ENCODE measurements at places on chromosomes 12 and 14. TPM values are rescaled to one million over a fixed set of nuclear protein-coding genes. Genes with fewer than 3 reads are reported as not detected.

GRCh38 chr14:69662636-69663299 is 51.4 kb downstream of the SUSD6 start:
- peaks cover 23% of the 10 kb centered on the region for H3K36me3 ChIP-seq
- no peak overlapping the region for H3K4me3 ChIP-seq
- no peak for DNase-seq
- H3K27ac ChIP-seq: peak overlapping the region; percentile 11
- H3K27me3 ChIP-seq: no peaks in the 10 kb centered on the region

DNA sequence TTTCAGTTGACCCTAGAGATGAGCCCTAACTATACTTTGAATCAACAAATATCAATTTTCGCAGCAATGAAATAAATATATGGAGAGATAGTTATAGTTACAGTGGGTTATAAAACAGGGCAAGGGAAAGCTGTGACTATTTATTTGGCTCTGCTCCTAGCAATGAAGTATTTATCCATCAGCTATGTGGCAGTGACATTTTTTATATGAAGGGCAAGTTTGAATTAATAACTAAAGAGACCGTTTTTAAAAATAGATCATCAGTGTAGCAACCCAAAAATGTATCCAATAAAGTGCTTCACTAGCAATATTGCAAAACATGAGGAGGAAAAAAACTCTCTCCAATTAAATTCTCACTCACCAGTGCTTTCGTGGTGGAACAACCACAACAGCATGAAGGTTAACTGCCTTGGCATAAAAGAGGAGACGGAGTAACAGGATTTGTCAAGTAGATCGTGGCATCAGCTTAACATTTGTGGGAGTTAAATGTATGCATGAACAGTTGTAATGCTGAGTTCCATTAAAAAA is 58.1 kb upstream of the NUDT4 start:
- no peak overlapping the region for H3K4me3 ChIP-seq
- no peaks in the 10 kb centered on the region for H3K27me3 ChIP-seq
- H3K36me3 ChIP-seq: no peaks in the 10 kb centered on the region
- no peak overlapping the region for H3K27ac ChIP-seq
- no peak for DNase-seq

GRCh38 chr14:100138082-100138787 is 21.2 kb downstream of the DEGS2 start:
- H3K27me3 ChIP-seq: no peaks in the 10 kb centered on the region
- no peak overlapping the region for H3K27ac ChIP-seq
- peaks cover 97% of the 10 kb centered on the region for H3K36me3 ChIP-seq
- peaks cover 5% of the 10 kb centered on the region for H3K4me1 ChIP-seq
- no peak for DNase-seq

DNA sequence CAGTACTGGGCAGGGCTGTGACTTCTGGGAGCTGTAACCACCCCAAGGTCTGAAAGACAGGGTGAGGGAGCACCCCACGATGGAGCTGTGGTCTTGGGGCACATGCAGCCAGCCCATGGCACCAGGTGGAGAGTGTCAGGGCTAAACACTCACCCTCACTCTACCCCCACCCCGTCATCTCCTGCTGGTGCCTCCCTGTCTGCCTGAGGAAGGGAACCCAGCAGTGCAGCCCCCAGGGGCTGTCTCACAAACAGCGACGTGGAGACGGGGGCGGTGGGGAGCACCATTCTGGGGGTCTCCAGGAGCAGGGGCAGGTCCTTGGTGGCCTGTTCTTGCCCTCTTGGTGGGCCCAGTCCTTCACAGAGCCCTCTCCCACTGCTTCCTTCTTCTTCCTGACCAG is 63.5 kb downstream of the ERH start:
- H3K4me3 ChIP-seq: no peak overlapping the region
- no peaks in the 10 kb centered on the region for H3K27me3 ChIP-seq
- no peaks in the 10 kb centered on the region for H3K4me1 ChIP-seq
- no peaks in the 10 kb centered on the region for H3K36me3 ChIP-seq

GRCh38 chr14:38248321-38249028 is 7.4 kb downstream of the CLEC14A start:
- no peak for DNase-seq
- H3K36me3 ChIP-seq: no peaks in the 10 kb centered on the region
- no peak overlapping the region for H3K27ac ChIP-seq
- H3K4me1 ChIP-seq: no peaks in the 10 kb centered on the region
- peaks cover 2% of the 10 kb centered on the region for H3K27me3 ChIP-seq

- H3K27ac ChIP-seq: peak within 1 kb of the TSS; percentile 75
- peak; percentile 71 for DNase-seq
Measured at GRCh38 chr14:52267501-52268278, at the start of gene PTGDR. PTGDR (plus strand) TSS chr14:52267698; CDS start chr14:52267815, 117 bp downstream.

- DNase-seq: peak; percentile 61
- H3K4me3 ChIP-seq: peak overlapping the region; percentile 88
- peak overlapping the region; percentile 97 for H3K27ac ChIP-seq
- H3K27me3 ChIP-seq: no peaks in the 10 kb centered on the region
- peaks cover 33% of the 10 kb centered on the region for H3K4me1 ChIP-seq
- H3K36me3 ChIP-seq: no peaks in the 10 kb centered on the region
Measured at GRCh38 chr12:118060301-118061010, 523 bp downstream of the WSB2 start.

DNA sequence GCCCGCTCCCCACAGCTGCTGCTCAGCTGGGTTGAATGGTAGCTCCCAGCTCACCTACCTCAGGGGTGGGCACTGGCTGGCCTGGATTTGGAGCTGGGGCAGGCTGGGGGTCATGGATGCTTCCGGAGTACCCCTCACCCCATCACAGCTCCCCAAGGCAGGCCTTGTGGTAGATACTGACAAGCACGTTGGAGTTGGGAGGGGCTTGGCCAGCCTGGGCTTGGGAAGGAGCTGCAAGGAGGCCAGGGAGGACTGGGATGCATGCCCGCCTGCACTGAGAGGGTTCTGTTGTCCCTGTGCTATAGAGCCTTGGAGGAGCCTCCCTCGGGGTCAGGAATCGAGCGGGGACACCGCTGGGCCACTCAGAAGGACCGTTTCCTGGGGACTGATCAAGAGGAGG is 14.2 kb downstream of the TMEM63C start:
- H3K4me3 ChIP-seq: no peak overlapping the region
- DNase-seq: no peak
- H3K27ac ChIP-seq: no peak overlapping the region
- H3K36me3 ChIP-seq: no peaks in the 10 kb centered on the region
- H3K4me1 ChIP-seq: no peaks in the 10 kb centered on the region

DNA sequence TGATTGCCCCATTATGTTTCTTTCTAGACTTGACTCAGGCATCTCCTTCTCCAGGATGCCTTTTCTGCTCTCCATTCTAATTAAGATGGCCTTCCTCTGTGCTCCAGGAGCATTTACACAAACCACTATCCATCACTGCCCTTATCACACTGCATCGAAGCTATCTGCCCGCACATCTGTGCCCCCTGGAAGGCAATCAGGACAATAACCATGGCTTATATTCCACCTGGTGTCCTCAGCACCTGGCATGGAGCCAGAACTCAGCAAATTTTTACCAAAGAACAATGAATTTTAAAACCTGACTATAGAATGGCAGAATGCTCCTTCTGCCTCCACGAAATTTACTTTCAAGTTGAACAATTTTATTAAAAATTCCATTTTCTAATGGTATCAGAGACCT is 465.8 kb downstream of the APAF1 start:
- H3K27ac ChIP-seq: no peak overlapping the region
- H3K36me3 ChIP-seq: no peaks in the 10 kb centered on the region
- DNase-seq: no peak
- no peaks in the 10 kb centered on the region for H3K27me3 ChIP-seq

DNA sequence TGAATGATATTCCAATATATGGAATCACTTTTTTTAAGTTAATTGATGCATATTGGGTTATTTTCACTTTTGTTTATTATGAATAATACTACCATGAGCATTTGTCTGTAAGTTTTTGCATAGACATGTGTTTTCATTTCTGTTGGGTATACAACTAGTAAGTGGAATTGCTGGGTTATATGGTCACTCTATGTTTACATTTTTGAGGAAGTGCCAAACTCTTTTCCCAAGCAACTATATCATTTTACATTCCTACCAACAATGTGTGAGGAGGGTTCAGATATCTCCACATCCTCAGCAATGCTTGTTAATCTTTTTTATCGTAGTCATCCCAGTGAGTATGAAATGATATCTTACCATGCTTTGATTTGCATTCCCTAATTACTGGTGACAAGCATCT is 64.0 kb downstream of the MON2 start:
- no peaks in the 10 kb centered on the region for H3K4me1 ChIP-seq
- no peak overlapping the region for H3K4me3 ChIP-seq
- DNase-seq: no peak
- H3K36me3 ChIP-seq: peaks cover 27% of the 10 kb centered on the region
- no peak overlapping the region for H3K27ac ChIP-seq

DNA sequence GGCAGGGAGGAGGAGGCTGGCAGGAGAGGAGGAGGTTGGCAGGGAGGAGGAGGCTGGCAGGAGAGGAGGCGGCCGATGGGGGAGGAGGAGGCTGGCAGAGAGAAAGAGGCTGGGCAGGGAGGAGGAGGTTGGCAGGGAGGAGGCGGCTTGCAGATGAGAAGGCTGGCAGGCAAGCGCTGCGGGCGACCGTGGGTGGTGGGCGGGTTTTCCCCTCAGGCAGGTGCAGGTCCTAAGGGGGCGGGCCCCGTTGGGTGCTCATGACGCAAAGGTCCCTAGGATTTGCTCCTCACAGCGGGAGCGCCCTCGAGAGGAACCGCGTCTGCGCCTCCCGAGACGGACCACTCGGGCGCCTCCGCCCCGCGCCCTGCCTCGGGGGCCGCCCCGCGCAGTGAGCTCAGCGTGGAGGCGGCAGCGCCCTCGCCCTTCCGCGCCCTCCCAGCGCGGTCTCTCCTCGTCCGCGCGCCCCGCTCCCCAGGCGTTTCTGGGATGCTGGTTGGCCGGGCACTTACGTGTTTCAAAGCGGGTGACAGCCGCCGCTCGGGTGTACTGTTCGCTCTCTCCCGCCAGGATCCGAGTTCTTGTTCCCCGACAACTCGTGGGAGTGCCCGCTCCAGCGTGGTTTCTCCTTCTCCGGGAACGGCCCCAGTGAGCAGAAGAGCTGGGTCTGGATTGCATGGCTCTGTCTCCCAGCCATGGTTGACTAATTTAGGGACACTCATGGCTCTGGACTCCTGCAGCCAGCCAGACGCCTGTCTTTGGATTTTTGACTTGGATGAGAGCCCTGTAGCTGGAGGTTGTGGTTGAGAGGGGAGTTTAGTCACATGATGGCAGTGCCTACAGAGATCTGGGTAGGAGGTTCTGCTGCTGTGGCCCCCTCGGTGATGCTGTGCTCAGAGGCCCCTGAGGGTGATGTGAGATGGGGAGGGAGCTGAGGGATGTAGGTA is 64.1 kb upstream of the PPP4R3A start:
- H3K27ac ChIP-seq: no peak overlapping the region
- peak overlapping the region; percentile 18 for H3K4me3 ChIP-seq
- peak; percentile 82 for DNase-seq
- peaks cover 10% of the 10 kb centered on the region for H3K27me3 ChIP-seq
- H3K36me3 ChIP-seq: no peaks in the 10 kb centered on the region

DNA sequence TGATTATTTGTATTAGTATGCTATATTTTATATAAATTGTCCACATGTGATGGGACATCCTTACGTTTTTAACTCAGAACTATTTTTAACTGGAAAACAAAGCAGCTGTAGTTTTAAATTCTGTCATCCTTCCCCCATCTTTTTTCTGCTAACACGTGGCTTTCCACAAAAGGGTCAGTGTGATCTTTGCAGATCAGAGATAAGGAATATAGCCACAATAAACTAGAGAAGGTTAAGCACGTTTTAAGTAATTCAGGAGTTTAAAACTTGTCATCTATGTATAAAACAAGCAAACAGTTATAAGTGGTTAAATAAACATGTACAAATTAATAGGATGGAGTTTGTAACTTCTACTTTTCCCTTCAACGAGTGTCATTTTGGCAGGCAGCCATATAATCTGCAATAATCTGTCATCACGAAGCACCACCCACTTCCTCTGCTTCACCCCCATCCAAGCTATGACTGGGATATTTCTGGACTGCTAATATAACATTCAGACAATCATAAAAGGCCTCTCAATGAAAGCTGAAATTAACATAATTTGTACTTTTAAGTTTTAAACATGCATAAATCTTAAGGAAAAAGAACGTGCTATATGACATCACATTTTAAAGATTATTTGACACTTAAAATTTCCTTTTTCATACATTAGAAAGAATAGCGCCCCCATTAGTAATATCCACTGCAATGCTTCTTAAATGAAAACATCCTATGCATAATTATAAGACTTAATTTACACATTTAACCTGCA is 15.3 kb downstream of the TAOK3 start:
- peak overlapping the region; percentile 70 for H3K27ac ChIP-seq
- H3K4me1 ChIP-seq: peaks cover 19% of the 10 kb centered on the region
- peak; percentile 30 for DNase-seq
- no peaks in the 10 kb centered on the region for H3K36me3 ChIP-seq

GRCh38 chr14:99037777-99038430 is 234.1 kb downstream of the BCL11B start:
- H3K4me1 ChIP-seq: peaks cover 6% of the 10 kb centered on the region
- no peak for DNase-seq
- H3K27ac ChIP-seq: no peak overlapping the region
- H3K4me3 ChIP-seq: no peak overlapping the region
- H3K36me3 ChIP-seq: no peaks in the 10 kb centered on the region

DNA sequence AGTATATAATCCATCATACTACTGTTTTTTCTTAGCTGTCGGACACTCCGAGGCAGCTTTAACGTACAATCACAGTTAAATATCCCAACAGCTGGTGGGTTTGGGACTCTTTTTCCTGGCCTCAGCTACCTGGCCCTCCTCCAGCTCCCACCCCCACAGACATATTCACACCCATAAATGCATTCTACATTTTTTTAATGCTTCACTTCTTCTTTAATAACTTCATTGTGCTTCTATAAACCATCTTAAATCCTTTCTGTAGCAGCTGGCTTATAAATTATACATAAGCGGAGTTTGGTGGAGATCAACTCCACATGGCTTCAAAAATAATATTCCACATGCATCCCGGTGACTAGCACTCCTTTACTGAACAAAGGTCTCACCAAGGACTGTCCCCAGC is 33.3 kb downstream of the TDG start:
- no peaks in the 10 kb centered on the region for H3K36me3 ChIP-seq
- DNase-seq: no peak
- H3K27me3 ChIP-seq: no peaks in the 10 kb centered on the region
- H3K27ac ChIP-seq: no peak overlapping the region

Gene IL26
- total RNA-seq: not detected

Gene WNT5B
- not detected for total RNA-seq

Gene TMEM30B
- total RNA-seq: 1.4 TPM

Gene HOXC4
- total RNA-seq: 3.2 TPM

Gene SYNDIG1L
- not detected for total RNA-seq

Gene HNF1A
- total RNA-seq: not detected
